ENCODE measurements at places on chromosomes 2 and 18. TPM values are rescaled to one million over a fixed set of nuclear protein-coding genes. Genes with fewer than 3 reads are reported as not detected.

- DNase-seq = peak; percentile 72
Measured at GRCh38 chr2:64404743-64405142, 49.2 kb upstream of the LGALSL start.

GRCh38 chr2:98726205-98726604, 4.7 kb downstream of the MGAT4A start:
- DNase-seq = no peak

DNA sequence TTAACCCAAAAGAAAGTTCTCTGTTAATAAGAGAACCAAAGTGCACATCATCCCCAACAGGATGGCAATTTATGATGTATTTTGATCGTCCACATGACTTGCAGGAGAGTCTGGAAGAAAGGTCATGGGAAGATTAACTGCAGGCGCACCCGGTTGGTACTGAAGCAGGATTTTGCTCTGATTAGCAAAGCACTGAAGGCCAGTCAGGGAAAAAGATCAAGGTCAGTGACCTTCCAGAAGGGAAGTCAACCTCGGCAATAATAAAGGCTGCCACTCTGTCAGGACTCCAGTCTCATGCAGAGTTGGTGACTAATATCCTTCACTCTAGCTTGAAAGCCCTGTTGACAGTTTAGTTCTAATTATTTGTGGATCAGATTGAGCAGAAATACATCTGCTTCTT, 432.7 kb upstream of the RAB12 start:
- DNase-seq = no peak

The ABCG5 gene
- not detected for total RNA-seq

- DNase-seq = no peak
Measured at GRCh38 chr2:42084231-42084671, 36.4 kb downstream of the PKDCC start.

- no peak for DNase-seq
Measured at GRCh38 chr2:69767034-69767433, 25.1 kb downstream of the ANXA4 start.

GRCh38 chr2:78065366-78065765, 543.2 kb upstream of the LRRTM4 start:
- no peak for DNase-seq

The PPM1B gene
- total RNA-seq = 94.2 TPM

The NAT8 gene
- total RNA-seq = not detected

The SCRN3 gene
- total RNA-seq = 8.0 TPM

DNA sequence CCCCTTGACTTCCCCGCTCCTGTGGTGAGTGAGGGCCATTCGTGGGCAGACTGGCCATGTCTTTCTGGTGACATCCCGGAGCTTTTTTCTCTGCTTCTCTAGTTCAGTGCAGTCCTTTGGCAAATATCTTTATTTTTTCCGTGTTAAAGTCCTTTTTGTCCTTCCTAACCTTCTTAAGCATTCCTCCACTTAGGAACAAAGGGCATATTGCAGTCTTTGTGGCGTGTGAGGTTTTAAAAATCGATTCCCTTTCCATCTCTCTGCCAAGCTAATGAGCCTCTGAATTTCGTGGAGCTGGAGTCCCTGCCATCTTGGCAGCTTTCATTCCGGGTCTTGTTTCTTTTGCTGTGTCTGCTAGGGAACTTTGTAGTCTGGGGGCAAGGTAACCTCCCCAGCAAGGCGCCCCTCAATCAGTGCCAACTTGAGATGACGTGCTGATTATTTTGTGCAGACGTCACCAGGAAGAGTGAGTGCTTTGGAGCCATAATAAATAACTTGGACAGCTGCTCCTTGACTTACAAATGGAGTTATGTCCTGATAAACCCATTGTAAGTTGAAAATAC, 5.1 kb downstream of the CNNM3 start:
- DNase-seq = no peak

DNA sequence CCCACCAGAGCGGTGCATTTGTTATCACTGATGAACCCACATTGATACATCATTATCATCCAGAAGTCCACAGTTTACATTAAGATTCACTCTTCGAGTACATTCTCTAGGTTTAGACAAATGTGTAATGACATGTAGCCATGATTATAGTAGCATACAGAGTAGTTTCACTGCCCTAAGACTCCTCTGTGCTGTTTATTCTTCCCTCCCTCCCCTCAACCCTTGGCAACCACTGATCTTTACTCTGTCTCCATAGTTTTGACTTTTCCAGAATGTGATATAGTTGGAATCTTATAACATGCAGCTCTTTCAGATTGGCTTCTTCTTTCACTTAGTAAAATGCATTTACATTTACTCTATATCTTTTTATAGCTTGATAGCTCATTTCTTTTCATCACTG, 31.2 kb upstream of the GREB1L start:
- no peak for DNase-seq

GRCh38 chr2:23524261-23524706, 139.3 kb downstream of the KLHL29 start:
- DNase-seq = no peak
